ENCODE measurements at places on chromosomes 11 and 22.
A peak's percentile ranks its signal among the peaks of the same experiment; 100 is the strongest.

- DNase-seq: peak; percentile 0
These were observed 452.6 kb downstream of the LUZP2 start for GRCh38 chr11:24949406-24949805.

DNA sequence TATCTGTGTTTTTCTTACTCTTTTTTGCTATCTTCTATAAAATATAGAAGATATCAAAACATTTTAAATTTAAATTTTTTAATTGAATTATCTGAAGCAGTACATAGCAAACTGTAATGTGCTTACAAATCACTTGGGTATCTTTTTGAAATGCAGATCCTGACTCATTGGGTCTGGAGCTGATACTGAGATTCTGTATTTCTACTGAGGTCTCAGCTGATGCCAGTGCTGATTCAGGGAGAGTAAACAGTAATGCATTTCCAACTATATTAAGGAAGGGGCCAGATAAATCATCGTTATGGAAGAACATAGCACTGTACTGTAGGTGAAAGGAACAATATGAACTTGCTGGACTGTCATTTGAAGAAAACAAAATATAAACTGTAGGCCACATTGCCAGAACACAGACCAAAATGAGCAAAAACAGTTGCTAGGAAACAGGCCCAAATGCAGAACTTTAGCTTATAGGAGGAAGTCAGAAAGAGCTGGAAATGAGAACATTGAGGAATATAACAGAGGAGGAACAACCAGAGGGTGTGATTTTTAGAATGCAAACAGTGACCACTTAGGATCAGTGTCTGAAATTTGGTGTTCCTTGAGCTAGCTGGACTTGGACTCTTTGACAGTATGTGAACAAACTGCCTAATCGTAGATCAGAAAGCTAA lies 3.3 kb downstream of the ARL14EP start:
- DNase-seq: no peak

DNA sequence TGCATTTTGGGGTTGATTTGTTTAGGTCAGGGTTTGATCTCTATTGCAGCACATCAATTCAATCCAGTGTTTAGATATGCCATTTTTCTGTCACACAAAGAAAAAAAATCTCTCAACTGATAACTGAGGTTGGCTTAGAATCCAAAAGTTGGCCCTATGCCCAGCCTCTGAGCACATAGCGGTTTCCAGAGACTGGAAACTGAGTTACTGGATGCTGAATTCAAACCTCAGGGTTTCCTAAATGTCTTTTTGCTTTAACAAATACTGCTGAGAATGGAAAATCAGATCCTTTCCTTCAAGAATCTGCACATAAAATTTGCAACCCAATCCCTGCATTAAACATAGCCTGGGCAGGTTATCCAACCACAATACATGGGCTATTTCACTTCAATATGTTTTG lies 4.0 kb downstream of the P4HA3 start:
- peak; percentile 36 for DNase-seq

GRCh38 chr11:22768281-22768680 lies 61.3 kb downstream of the SVIP start:
- DNase-seq: no peak

DNA sequence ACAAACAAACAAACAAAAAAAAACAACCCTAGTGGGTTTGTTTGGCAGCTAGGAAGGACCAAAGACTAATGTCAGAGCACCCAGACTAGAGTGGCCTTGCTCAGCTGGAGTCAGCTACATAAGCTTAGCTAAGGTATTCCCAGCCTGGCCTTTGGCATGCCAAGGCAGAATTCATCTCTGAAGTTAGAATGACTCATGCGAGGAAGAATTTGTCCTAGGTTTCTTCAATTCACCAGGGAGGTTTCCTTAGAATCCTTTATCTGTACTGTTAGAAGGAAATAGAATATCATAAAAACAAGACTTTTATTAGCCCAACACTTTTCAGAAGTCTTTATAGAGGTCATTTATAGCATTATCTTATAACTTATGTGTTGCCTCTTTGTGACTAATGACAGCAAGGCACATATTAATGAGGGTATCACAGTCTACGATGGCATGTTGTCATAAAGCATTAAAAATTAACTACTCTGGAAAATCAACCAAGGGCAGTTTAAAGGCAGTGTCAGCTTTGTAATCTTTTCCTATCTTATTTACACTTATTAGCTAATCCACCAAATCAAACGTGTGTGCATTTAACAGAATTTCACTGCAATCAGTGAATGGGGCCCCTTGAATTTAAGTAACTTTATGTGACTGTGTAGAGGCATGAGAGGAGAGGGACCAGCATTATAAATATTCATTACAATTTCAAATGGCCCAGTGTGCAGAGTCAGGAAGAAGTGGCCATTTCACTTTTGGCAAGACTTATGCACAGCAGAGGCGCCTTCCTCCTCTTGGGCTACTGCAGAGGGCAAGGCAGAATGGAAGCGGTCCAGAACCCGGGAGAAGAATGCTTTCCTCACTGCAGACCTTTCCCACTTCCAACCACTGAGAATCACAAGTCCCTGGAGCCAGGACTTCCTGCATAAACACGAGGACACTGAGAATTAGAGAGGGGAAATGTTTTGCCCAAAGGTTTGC lies 36.3 kb downstream of the SLC5A1 start:
- no peak for DNase-seq

- no peak for DNase-seq
These were observed 67.7 kb upstream of the MYOD1 start for GRCh38 chr11:17651681-17652080.

Data from SHP77 (cell line).